ENCODE measurements at places on chromosomes 3 and 15. TPM values are rescaled to one million over a fixed set of nuclear protein-coding genes. Genes with fewer than 3 reads are reported as not detected.

DNA sequence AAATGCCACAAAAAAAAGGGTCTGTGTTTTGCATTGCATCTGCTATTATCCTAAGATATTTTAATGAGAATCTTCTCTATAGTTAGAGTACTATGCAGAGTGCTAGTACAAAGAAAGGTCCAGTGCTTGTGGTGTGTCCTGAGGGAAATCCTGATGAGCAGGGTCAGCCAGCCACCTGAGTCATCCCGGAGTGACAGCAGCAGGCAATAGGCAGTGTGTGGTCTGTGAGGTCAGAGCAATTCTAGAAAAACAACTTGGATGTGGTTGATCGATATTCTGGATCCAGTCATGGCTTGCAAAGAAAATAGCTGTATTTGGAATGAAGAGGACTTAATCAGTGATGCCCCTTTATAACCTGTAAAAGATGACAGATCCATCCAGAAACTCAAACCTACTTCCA is 119.2 kb downstream of the CTNNB1 start:
- no peak for DNase-seq

GRCh38 chr3:132659365-132660051 is at the start of gene ACAD11:
ACAD11 (minus strand) TSS chr3:132659809; CDS start chr3:132659751, 58 bp downstream.
- DNase-seq, result peak; percentile 56

- no peak for DNase-seq
Observed at GRCh38 chr3:85853805-85854204, 895.0 kb downstream of the CADM2 start.

- no peak for DNase-seq
Observed at GRCh38 chr3:28322464-28322863, 26.1 kb upstream of the ZCWPW2 start.

DNA sequence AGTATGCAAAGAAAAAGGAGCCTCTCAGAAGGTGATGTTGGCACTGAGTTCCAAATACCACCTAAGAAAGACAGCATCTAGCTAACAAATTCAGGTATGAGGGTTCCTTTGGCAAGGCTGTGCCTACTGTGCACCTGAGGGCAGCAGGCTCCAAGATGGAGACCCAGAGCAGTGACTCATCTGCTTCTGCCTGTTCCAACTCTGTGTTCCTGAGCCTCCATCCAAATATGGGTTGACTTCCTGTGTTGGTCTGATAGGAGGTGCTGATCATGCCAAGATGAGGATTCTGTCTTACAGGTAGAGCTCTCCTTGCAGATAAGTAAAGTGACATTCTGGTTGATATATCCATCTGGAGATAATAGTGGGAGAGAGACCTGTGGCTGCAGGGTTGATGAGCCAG is 26.0 kb downstream of the SV2B start:
- no peak for DNase-seq

- DNase-seq, result no peak
Observed at GRCh38 chr15:57100136-57100539, 181.7 kb downstream of the TCF12 start.

- DNase-seq, result no peak
Observed at GRCh38 chr15:48471073-48471472, 139.8 kb downstream of the DUT start.

- DNase-seq, result no peak
Observed at GRCh38 chr3:31606453-31606852, 73.7 kb downstream of the STT3B start.

- DNase-seq, result no peak
Observed at GRCh38 chr3:168933614-168934013, 729.9 kb downstream of the MECOM start.

- peak; percentile 56 for DNase-seq
Observed at GRCh38 chr15:73677146-73677607, 7.0 kb upstream of the CD276 start.

DNA sequence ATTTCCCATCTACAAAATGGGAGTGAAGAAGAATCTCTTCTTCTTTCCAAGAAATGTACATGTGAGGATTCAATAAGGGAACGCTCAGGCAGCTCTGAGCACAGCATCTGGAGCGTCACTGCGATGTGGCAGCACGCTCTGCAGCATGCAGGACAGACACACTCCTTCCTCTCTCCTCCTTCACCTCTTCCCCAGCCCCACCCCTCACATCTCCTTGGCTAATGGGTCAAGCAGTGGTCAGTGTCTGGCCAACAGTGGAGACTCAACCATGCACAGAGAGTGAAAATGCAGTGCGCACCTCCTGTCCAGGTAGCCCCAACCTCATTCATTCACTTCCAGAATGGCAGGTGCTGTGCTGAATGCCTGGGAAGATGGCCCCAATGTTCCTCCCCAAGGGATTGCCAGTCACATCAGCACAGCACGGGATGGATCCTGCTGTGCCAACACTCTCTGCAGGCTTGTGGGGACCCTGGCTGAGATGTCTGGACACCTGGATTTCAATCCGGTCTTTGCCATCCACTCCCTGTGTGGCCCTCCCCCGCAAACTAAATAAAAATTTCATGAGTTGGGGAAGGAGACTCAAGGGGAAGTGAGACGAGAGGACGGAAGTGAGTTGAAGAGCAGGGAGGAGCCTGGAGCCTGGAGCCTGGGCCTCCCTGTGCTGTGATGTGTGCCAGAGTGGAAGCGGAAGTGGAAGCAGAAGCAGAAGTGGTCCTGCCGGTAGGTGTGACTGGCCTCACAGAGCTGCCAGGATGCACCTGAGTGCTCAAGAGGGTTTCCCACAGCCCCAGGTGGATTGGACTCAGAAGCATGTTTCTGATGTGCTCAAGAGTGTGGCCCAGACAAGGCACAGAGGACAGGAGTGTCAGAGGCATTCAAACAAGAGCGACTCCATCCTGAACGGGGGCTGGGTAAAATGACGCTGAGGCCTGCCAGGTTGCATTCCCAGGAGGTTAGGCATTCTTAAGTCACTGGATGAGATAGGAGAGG is 163.9 kb downstream of the SMAD6 start:
- DNase-seq, result peak; percentile 5

DNA sequence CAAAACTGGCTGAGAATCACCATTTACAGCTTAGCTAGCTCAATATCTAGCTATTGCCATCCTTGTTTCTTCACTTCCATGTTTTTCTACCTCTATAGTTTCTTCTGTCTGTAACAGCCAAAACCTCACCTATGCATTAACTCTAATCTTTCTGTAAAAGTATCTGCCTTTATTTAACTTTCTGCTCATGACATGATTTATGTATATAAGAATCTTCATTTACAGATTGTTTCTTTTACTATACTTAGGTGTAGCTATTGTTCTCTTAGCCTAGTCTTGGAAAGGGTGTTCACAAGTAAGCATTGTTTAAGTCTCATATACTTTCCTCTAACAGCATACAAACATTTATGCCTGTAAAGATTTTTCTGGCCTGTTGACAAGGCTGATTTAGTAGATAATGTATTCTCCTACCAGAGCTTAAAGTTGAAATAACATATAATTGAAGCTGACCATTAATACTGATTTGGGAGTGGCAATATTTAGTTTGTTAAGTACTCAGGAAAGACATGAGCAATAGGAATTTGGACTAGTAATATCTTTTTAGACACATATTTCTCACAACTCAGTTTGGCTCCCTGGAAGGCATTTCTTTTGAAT is 9.4 kb downstream of the FILIP1L start:
- no peak for DNase-seq

DNA sequence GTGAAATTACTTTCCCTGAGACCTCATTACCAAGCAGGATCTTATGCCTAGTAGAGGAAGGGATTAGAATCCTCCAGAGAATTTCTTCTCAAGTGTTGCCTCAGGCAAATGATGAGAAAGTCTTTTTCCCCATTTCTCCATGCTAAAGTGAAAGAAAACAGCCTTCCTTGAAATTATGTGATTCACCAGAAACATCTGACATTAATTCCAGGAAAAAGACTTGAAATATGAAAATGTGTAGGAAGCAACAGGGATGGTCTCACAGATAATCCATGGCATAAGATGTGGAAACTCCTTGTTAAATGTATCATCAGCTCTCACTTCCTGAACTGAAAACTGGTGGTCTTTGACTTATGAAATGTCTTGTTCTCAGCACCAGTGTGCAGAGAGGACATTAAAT is 17.9 kb upstream of the ABI3BP start:
- DNase-seq, result no peak

GRCh38 chr3:48428088-48428571 is 1.8 kb downstream of the PLXNB1 start:
- no peak for DNase-seq

- no peak for DNase-seq
Observed at GRCh38 chr3:193014902-193015301, 97.2 kb upstream of the MB21D2 start.

- no peak for DNase-seq
Observed at GRCh38 chr3:185960522-185961288, 22.9 kb upstream of the TRA2B start.

DNA sequence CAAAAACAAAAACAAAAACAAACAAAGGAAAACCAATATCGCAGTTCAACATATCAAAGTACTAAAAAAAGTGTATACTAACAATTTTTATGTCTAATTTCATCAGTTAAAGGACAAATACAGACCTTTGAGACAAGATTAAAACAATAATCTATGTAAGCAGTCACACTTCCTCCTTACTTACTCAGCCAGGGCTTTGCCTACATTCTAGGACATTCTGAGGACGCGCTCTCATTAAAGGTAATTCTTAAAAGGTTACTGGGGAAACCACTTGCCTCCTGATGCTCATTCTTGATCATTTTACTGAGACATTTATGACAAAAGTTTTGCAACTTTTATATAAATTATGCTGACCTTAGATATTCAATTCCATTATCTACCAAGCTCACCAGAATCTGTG is 93.4 kb downstream of the CBLB start:
- DNase-seq, result no peak

GRCh38 chr3:48422272-48422671 is 7.6 kb downstream of the PLXNB1 start:
- no peak for DNase-seq

- no peak for DNase-seq
Observed at GRCh38 chr3:179181993-179182551, 33.9 kb downstream of the PIK3CA start.

- DNase-seq, result no peak
Observed at GRCh38 chr3:98259-98654, 98.3 kb upstream of the CHL1 start.

- no peak for DNase-seq
Observed at GRCh38 chr3:54633444-54634121, 294.3 kb downstream of the LRTM1 start.

GRCh38 chr15:92811148-92811913 is 88.8 kb upstream of the CHD2 start:
- no peak for DNase-seq

GRCh38 chr3:101069901-101070798 is 76.9 kb upstream of the ABI3BP start:
- DNase-seq, result peak; percentile 60

GRCh38 chr3:112649478-112649735 is 8.5 kb upstream of the CCDC80 start:
- no peak for DNase-seq

GRCh38 chr3:45564172-45564571 is 30.4 kb upstream of the LIMD1 start:
- DNase-seq, result no peak

GRCh38 chr3:21839592-21839991 is 88.6 kb upstream of the ZNF385D start:
- no peak for DNase-seq

DNA sequence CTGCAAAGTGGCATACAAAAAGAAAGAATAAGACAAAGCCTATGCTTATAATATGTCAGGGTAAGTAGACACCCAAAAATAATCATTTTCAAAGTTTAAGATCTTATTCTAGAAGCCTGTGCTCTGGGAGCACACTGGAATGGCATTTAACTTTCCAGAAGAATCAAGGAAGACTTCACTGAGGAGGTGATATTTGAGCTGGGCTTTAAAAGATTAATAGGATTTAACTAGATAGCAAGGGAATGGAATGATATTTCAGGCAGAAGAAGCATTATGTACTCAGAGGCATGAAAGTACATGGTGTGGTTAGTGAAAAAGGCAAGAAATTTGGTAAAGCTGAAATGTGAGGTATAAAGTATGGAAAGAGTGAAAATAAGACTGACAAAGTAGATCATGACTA is 106.8 kb downstream of the ZBTB20 start:
- DNase-seq, result no peak

- no peak for DNase-seq
Observed at GRCh38 chr3:182414586-182414985, 378.7 kb upstream of the ATP11B start.

- peak; percentile 67 for DNase-seq
Observed at GRCh38 chr15:85044251-85044853, 62.7 kb downstream of the PDE8A start.

DNA sequence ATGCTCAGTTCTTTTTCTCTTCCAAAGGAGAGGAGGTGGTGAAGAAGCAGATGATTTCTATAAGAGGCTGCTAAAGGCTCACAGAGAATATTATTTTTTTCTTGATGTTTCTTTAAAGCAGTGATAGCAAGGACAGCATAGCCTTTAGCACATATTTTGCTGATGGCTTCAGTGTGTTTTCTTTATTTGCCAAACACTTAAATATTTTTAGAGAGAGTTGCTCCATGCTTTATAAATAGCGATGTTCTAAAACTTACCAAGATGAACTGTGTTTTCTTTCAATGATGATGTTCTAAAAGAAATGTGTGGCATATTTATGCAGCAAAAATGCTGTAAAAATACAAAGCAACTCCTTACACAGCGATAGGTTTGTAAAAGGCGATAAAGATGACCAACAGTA is 11.8 kb upstream of the KCNAB1 start:
- DNase-seq, result no peak

DNA sequence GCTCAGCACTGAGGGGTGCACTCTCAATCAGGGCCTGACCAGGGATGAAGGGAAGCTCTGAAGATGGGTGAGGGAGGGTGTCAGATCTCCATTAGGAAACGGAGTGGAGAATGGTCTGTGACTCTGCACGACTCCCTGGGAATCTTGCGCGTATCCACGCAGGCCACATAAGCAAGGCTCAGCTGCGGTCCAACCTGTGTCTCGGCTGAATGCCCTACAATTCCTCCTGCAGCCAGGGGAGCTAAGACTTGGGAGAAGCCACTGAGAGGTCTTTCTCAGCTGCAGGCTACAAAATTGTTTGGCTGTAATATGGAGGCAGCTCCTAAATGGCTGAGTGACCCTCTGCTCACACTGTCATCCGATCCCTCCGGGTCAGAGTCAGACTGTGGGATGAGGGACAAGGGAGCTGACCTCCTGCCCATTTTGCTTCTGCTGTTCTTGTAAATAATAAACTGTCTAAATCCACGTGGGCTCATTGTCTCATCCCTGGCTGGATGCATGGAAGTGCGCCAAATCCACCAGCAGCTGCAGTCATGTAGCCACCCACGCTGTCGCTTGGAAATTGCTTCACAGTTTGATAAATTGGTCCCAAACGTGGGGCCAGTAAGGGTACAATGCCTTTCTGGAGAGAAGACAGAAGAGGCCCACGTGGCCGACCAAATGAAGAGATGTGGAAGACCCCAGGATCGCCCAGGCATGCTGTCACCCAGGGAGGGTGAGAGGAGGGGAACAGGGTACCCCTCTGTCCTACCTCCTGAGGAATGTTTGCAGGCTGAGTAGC is 30.5 kb downstream of the ALS2CL start:
- DNase-seq, result no peak

Gene GOLGA6L22
- total RNA-seq, result not detected

Gene NOX5
- total RNA-seq, result 0.06 TPM

Gene CPNE9
- not detected for total RNA-seq

Gene SPATA12
- total RNA-seq, result not detected

Gene SLC24A5
- total RNA-seq, result not detected

Gene ANKRD63
- total RNA-seq, result not detected

Gene LARP6
- total RNA-seq, result not detected

Gene RTP1
- not detected for total RNA-seq

Gene UROC1
- total RNA-seq, result not detected

Gene ST3GAL6
- 0.12 TPM for total RNA-seq

Gene GP9
- not detected for total RNA-seq

Gene SHC4
- total RNA-seq, result 9.8 TPM

Gene SERPINI2
- not detected for total RNA-seq

Gene ITIH1
- total RNA-seq, result not detected

Gene ASB14
- not detected for total RNA-seq

Gene CXCR6
- 109 TPM for total RNA-seq

Gene DUOX2
- total RNA-seq, result not detected

Gene PLXNA1
- total RNA-seq, result 4.6 TPM
